NCI-H2081 treated with DMSO at 0.1 percent for 48 hours (cell line): ENCODE measurements at places on chromosomes 6 and 20.

- no peak for DNase-seq
Observed at GRCh38 chr20:38435555-38435939, 419 bp upstream of the SNHG17 start.

- DNase-seq: no peak
Observed at GRCh38 chr6:47727391-47727790, 29.0 kb downstream of the ADGRF4 start.

GRCh38 chr20:35283441-35284266, 918 bp downstream of the EIF6 start:
- DNase-seq: no peak

DNA sequence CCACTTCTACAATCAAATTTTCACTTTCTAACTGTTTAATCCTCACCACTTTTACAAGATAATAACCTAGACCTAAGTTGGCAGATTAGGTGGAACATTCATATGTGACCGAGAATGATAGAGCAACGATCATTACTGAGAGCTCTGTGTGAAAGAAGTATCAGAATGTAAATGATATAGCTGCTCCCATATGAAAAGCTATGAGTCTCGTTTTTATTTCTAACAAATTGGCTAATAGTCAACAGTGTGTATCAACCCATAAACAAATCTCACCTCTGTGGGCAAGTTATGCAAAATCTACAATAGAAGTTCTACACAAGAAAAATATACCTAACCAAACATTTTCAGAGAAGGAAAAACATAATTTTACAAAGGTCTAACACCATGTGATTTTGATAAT, 3.7 kb downstream of the LGSN start:
- no peak for DNase-seq

- DNase-seq: no peak
Observed at GRCh38 chr6:75852721-75853120, 103.7 kb downstream of the MYO6 start.

GRCh38 chr6:103154779-103155572, 1704.7 kb downstream of the HACE1 start:
- no peak for DNase-seq

- no peak for DNase-seq
Observed at GRCh38 chr6:163712566-163712961, 298.0 kb downstream of the QKI start.

DNA sequence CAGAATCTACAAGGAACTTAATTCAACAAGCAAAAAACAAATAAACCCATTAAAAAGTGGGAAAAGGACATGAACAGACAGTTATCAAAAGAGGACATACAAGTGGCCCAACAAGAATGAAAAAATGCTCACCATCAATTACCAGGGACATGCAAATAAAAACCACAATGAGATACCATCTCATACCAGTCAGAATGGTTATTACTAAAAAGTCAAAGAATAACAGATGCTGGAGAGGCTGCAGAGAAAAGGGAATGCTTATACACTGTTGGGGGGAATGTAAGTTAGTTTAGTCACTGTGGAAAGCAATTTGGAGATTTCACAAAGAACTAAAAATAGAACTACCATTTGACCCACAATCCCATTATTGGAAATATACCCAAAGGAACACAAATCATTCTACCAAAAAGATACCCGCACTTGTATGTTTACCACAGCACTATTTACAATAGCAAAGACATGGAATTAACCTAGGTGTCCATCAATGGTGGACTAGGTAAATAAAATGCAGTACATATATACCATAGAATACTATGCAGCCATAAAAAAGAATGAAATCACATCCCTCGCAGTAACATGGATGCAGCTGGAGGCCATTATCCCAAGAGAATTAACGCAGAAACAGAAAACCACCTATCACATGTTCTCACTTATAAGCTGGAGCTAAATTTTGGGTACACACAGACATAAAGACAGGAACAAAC, 48.4 kb downstream of the RNGTT start:
- no peak for DNase-seq

- DNase-seq: no peak
Observed at GRCh38 chr6:39926668-39927067, 7.6 kb downstream of the MOCS1 start.

- DNase-seq: no peak
Observed at GRCh38 chr6:3211681-3212080, 15.8 kb downstream of the TUBB2B start.

- DNase-seq: no peak
Observed at GRCh38 chr6:16762268-16762549, 949 bp upstream of the ATXN1 start.

- DNase-seq: no peak
Observed at GRCh38 chr6:106216527-106216926, 109.0 kb downstream of the ATG5 start.

DNA sequence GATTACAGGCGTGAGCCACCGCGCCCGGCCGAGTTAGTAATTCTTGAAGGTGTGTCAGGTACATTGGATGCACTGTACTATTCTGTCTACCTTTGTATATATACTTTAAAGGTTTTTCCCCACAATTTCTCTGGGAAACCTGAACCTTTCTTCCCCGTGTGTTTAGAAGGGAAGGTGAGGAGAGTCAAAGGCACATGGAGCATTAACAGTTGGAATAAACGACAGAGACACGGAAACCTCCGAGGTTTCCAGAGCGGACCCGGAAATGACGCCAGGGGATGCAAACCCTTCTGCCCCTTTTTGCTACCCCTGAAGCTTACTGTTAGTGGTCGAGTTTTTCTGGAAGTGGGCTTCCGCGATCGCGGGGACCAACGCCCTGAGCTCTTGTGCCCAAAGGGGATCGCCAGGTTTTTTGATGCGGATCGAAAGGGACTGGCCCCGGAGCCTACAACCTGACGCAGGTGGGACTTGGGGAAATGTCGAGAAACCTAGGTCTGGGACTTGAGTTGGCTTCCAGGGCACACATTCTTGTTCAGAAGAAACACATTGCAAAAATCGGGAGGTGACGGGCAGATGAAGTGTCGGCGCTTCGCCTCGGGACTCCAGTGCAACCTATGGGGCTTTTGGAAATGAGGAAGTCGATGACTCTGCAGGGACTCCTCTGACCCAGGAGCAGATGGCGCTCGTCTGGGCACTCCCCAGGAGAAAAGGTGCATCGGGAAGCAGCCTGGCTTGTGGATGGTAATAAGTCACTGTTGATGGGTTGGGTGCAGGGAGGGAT, 218.2 kb downstream of the OR2B2 start:
- DNase-seq: peak; percentile 43

DNA sequence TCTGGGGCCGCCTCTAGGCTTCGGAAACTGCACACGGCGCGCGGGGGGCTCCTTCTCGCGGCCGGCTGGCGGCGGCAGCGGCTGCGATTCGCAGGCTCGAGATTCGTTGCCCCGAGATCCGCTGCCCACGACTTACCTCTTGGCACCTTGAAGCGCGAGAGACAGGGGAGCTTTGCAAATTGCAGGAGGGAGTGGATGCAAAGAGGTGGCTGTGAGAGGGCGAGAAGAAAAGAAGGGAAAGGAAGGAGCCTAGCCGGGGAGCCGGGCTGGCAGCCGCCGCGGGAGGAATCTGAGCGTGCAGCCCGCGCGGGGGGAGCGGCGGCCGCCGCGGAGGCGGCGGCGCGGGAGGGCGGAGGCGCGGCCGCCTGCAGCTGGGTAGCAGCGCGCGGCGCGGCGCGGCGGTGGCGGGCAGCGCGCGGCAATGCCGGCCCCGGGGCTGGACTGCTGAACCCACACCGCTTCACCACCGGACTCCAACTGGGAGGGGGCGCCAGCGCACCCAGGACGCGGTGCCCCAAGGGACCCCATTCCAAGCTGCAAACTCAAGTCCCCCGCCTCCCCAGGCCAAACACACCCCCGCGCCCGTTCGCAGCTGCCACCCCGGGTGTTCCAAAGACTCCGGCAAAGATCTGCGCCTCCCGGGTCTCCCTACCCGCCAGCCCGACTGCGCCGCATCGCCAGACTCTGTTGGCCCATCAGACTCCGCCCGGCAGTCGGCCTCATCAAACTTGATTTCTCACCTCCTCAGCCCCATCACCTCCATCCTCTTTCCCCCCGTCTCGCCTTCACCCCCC, 44.2 kb upstream of the SUPT3H start:
- DNase-seq: no peak

DNA sequence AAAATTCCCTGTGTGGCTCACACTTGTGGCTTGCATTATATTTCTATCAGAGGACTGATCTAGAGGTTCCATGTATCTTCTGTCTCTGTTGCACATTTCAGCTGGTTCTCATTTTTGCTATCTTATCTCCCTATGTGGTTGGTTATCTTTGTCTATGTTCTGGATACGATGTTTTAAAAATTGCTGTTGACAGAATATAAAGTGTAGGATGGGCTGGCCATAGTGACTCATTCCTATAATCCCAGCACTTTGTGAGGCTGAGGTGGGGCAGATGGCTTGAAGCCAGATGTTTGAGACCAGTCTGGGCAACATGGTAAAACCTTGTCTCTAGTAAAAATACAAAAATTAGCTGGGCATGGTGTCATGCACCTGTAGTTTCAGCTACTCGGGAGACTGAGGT, 9.9 kb upstream of the ULBP3 start:
- no peak for DNase-seq

GRCh38 chr6:162821102-162821501, 93.3 kb downstream of the PACRG start:
- no peak for DNase-seq

DNA sequence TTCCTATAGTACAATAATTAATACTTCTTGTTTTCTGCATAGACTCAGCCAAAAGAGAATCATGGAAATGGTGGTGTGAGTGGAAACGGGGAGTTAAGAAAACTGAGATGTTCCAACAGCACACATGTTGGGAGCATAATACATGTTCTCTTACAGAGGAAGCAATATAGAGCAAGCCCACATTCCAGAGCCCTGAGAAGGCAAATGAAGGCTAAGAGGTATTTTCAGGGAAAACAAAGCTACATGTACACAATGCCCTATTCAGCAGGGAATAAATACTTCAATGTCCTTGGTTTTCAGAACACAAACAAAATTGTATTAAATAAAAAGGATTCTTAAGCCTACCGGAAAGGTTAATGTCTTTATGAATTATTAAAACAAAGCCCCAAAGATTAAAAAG, 35.1 kb upstream of the SMIM8 start:
- DNase-seq: no peak

- no peak for DNase-seq
Observed at GRCh38 chr20:21046413-21047070, 59.6 kb downstream of the LINC00237 start.

DNA sequence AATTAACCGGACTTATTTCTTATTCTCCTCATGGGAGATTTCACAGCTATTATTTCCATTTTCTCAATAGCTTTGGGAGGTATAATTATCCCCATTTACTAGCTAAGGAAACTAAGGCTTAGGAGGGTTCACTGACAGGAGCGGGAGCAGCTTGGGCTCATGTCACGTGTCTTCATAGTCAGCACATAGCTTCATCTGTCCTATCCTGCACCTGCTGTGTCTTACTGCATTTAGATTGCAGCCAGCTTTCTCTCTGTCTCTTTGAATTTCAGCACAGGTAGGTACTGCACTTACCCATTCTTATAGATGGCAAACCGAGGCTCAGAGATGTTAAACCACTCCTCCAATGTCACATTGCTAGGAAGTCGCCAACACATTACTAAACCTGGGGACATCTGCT, 839.9 kb downstream of the MAFB start:
- DNase-seq: no peak

GRCh38 chr20:57787151-57787989, 77.6 kb upstream of the PMEPA1 start:
- no peak for DNase-seq

GRCh38 chr6:157267654-157268053, 55.7 kb downstream of the TMEM242 start:
- DNase-seq: no peak

DNA sequence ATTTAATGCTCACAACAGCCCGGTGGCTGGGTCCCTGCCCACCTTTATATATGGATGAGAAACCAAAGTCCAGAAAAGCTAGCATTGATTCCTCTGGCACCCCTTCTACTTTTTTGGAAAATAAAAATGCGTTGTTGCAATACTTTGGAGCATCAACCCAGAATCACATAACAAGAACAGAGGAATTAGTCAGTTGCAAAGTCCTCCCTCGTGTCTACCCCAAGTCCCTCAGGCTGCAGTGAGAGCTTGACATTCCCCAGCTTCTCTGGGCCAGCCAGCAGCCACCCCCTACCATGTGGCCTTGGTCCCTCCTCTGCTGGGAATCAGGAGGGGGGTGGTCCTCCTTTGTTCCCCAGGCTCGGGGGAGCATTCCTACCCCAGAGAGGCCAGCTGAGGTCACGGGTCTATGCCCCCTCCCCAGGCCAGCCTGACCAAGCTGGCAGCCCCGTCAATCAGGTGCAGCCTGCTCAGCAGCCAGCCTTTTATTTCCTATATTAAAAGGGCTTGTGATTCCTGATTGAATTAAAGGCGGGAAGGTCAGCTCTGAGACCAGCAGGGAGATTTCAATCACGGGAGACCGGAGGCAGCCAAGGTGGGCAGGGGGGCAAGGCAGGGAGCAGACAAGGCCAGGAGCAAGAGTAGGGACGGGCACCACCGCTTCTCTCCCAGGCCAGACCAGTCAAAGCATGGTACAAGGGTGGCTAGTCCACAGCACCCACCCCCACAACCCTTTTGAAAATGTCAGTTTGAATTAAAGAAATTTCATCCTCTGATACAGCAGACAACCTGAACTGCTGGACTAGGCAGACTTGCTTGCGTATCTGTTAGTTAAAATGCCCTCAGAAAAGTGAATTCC, 158.9 kb downstream of the MRPL14 start:
- no peak for DNase-seq

DNA sequence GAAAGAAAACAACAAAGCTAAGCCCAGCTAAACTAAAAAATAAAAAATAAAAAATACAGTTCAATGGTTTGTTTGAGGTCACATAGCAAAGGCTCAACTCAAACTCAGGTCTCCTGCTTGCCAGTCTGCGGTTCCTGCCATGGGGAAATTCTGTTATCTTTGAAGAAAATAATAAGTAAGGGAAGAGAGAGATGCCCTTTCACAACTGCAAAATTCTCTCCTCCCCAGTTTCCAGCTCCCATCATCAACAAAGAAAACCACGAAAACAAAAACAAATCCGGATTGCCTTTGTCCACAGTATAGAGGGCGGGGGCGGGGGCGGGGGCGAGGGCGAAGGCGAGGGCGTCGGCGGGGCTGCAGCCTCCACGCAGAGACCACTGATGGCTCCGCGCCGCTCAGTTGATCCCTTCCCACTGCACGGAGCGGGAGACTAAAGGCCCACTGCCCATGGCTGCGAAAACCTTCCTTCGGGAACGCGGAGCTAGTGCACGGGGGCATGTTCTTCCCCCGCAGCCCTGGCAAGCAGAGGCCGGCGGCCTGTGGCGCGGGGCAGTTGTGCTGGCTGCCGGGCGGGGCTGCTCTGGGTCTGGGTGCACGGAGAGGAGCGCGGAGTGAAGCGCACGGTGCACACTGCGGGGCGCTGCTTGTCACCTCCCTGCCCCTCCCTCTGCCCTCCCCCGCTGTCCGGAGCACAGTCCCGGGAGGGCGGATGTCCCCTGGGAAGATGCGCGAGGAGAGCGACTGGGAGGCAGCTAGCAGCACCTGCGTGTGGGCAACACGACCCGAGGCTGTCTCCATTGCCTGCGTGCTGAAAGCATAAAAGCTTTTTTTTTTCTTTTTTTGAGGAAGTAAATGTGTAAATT, 54.1 kb upstream of the TPD52L1 start:
- DNase-seq: no peak

DNA sequence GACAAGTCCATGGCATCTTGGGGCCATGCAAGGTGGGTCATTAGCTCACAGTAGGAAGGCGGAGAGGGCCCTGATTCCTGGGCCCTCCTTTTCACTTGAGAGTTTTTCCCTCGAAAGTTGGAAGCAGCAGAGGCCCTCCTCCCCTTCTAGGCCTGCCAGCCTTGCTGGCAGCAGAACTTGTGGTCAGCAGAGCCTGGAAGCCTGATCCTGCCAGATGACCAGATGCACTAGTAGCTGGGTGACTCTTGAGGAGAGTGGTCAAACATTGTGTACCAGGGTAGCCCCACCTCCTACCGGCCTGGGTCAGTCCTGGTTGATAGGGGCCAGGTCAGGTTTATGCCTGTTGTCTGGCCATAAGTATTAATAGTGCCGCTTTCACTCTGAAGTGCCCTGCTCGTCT, 3.8 kb upstream of the HMGA1 start:
- DNase-seq: no peak
